MCF 10A (cell line): ENCODE measurements at places on chromosomes 16 and 17.

- DNase-seq: no peak
These were observed 912 bp downstream of the COQ7 start for GRCh38 chr16:19068237-19068815.

- peak; percentile 75 for DNase-seq
These were observed 11.5 kb downstream of the EPOP start for GRCh38 chr17:38663125-38663751.

DNA sequence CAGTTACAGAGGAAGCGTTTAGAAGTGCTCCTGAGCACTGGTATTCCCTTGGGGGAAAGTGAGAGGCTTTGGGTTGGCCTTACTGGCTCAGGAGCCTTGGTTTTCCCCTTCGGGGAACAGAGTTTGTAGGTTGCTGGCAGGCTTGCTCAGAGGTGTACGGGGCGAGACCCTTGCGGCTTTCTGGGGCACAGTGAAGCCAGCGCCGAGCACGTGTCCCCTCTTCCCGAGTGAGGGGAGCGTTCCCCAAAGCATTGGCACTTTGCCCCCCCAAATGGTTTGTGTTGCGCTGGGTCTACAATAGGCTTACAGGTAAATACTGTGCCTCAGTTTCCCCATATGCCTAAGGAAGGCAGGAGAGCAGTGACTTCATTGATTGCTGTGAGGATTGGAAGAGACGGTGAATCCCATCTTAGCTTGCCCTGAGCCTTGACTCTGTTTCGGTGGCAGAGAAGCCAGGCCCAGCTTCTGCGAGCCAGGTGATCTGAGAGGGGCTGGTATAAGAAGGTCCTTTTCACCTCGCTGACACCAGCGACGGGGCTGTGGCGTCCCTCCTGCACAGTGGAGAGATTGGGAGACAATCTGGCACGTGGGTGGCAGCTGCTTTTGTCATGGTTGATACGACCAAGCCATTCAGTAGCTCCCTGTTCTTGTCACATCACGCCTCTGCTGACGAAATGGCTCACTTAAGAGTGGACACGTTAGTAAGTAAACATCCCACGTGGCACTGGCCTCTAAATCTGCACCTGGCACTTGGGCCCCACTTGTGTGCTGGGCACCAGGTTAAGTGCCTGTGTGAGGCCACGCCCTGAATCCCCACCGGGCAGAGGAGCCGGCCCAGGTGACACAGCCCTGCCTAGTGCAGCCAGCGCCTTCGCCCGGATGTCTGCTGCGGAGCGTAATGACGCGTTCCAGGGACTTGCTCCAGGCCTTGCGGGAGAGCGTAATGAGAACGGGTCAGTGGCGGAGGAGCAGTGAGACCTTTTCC, 55.0 kb downstream of the MEAK7 start:
- no peak for DNase-seq

DNA sequence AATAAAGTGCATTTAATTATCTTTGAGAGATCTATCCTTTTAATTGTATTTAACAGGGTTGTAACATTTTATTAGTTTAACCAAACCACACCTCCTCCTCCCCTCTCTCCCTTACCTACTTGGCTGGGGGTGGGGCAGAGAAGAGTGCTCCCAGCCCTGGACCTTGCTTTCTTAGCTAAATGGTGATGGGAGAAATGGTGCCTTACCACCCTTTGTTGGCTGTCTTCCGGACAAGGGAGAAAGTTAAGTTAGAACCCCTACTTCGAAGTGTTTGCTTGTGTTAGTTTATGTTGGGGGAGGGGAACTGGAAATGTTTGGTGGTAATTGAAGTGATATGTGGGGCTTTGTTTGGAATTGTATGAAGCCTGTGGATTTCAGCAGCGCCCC, 3.9 kb downstream of the FZD2 start:
- DNase-seq: no peak
